ENCODE measurements at places on chromosomes 2 and 18. TPM values are rescaled to one million over a fixed set of nuclear protein-coding genes. Genes with fewer than 3 reads are reported as not detected.

RAB17 gene
- not detected for total RNA-seq

DHRS9 gene
- 3.5 TPM for total RNA-seq

SCN3A gene
- total RNA-seq, result not detected

ALPG gene
- total RNA-seq, result 0.22 TPM

CTAGE1 gene
- not detected for total RNA-seq

MROH2A gene
- total RNA-seq, result not detected

NT5C1B gene
- not detected for total RNA-seq

All from A549 treated with ZK216348 at 1 μM for 4 hours (cell line).